ENCODE measurements at places on chromosomes 4 and X.

DNA sequence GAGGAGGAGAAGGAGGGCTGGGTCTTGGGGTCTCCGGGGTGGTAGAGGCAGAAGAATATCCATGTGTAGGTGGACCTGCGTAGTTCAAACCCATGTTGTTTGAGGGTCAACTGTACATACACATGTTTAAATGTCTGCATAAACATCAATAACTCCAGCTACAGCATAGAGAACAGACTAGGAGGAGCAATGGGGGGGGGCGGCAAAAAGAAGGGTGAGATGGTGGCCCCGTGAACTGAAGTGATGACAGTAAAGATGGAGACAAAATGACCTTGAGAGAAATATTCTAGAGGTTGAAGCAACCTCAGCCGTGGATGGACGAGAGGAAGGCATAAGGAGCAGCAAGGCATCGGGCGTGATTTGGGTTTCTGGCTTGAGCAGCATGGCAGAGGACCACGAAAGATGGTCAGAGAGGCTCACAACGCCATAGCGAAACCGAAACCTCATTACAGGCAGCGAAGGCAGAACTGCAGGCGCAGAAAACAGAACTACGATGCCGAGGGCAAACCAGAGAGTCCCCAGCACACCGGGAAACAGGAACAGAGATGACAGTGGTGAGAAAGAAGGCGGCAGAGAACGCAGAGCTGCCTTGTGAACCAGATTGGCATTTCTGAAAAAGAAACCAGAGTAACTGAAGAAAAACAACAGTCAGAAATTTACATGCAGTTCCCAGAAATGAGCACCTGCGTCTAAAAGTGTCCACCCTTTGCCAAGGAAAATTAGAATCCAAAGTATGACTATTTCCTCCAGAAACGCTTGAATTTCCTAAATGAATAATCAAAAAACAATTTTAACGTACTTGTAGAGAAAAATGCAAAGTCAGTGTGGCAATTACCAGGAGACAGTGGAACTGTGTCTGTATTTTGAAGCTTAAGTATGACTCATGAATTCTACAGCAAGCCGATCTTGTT lies 50.3 kb upstream of the ENPP6 start:
- peak; percentile 80 for DNase-seq

DNA sequence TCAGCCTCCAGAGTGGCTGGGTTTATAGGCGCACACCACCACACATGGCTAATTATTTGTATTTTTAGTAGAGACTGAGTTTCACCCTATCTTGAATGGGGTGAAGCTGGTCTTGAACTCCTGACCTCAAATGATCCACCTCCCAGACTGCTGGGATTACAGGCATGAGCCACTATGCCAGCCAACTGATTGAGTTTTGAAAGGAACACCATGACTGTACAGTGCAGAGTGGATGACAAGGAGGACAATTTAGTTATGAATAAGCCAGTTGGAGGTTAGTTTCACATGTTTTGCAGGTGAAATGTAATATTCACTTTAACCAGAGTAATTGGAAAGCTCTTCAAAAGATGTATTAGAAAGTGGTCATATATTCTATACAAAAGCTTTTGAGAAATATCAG lies 60.8 kb downstream of the PCDH18 start:
- no peak for DNase-seq

DNA sequence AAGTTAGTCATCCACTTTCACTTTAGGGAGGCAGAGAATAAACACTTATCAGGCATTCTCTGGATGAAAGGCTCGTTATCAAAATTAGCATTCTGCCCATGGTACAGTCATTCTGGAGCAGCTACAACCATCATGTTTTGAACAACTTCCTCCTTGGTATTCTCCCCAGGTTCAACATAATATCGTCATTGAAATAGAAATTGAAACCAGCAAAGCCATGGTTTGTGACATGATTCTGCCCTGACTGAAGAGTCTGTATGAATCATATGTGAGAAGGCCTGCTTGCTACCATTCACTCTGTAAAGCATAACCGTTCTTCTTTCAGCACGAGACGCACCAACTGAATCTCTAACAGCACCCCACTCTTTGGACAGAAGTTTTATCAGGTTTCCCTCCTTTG lies 127.5 kb upstream of the RADX start:
- DNase-seq: peak; percentile 35

- no peak for DNase-seq
Measured at GRCh38 chr4:148090503-148091476, 351.4 kb downstream of the NR3C2 start.

DNA sequence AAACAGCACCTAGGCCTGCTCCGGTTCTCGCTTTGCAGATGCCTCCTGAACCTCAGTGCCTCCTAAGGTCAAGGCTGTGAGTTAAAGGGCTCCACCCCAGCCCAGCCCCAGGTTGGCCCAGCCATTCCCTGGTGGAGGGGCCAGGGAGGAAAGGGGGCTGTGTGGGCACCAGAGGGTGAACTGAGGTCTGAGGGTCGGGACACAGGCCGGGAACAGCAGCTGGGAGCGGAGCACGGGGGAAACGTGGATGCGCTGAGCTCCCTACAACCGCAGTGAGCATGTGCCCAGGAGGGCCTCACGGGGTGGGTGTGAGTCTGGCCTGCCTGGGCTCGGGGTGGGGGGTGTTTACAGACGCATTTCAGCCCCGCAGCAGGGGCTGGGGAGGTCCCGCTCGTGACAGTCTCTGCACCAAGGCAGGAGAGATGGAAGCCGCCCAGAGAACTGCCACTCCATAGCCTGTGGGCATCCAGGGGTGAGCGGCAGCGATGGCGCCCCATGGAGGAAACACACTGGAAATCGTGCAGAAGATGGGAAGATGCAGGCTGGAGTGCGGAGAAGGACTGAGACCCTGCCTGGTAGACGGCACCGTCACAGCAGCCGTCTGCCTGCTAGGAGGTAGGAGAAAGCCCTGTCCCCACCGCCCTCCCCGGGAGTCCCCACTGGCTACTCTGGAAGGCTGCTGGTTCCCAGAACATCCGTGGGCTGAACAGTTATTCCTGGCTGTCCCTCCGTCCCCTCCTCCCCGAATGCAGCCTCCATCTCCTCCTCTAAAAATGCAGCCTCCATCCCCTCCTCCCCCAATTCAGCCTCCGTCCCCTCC lies 9.9 kb upstream of the SLC25A6 start:
- DNase-seq: no peak

GRCh38 chrX:46757052-46757451 lies 1.9 kb downstream of the SLC9A7 start:
- DNase-seq: no peak

- no peak for DNase-seq
Measured at GRCh38 chr4:153652051-153652784, 31.9 kb upstream of the TLR2 start.

DNA sequence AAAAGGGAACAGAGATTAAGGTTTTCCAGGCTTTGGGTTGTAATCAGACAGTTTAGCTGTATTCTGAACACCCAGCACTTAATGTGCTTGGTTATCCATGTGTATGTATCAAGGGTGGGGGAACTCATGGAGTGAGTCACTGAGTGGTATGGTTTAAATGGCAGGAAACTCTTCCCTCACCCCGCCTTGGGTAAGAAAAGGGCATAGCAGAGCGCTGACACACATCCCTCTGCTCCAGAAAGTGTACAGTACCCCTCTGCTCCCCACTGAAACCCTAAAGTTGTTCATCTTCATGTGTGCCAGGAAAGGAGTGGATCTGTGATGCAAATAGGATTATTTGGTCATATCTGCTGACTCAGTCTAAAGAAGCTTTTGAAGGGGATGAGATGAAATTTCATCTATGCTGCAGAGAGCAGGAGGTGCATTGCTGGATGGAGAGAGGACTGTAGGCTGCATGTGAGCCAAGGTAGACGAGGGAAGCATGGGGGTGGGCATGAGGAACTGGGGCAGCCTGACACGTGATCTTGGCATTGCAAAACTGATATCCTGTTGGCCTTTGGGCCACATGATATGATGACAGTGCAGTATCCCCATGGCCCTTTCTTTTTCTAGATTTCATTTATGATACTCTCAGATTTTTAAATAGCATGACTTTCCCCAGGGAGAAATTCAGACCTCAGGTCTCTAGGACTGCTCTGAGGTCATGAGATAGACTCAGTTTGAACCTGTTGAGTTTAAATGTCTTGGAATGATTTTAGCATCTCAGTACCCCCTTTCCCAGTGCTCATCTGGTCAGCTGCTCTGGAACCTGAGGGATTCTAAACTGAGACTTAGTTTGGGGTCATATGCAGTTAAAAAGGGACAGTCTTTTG lies 84.8 kb downstream of the TMEM164 start:
- DNase-seq: no peak

DNA sequence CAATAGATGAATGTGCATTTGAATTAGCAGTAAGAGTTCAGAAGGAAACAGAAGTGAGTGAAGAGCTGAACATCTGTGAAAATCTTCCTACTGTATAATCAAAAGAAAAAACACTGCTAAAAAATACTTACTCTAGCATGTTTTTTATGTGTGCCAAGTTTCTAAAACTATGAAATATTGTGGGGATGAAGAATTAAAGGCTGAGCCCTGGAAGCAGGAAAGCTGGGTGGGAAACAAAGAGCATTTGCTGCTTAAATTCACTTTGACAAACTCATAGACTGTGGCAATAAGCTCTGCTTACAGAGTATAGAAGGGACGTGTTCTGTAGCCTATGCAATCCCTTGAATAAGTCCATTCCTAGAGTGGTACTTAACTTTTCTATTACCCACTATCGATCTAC lies 261.7 kb downstream of the ANKRD50 start:
- no peak for DNase-seq

GRCh38 chr4:74654230-74654681 lies 140.1 kb downstream of the BTC start:
- DNase-seq: no peak

Measured in GM10248 (cell line).